ENCODE measurements at places on chromosomes 6 and 20.
A peak's percentile ranks its signal among the peaks of the same experiment; 100 is the strongest.

DNA sequence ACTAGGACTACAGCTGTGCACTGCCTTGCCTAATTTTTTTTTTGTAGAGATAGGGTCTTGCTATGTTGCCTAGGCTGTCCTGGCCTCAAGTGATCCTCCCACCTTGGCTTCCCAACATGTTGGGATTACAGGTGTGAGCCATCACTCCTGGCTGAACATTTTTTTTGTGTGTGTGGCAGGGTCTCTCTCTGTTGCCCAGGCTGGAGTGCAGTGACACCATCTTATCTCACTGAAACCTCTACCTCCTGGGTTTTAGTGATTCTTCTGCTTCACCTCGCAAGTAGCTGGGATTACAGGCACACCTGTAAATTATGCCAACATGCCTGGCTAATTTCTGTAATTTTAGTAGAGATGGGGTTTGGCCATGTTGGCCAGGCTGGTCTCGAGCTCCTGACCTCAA lies 25.3 kb downstream of the PANK2 start:
- no peak for DNase-seq

GRCh38 chr6:72620871-72621290 lies 983 bp upstream of the KCNQ5 start:
- no peak for DNase-seq

DNA sequence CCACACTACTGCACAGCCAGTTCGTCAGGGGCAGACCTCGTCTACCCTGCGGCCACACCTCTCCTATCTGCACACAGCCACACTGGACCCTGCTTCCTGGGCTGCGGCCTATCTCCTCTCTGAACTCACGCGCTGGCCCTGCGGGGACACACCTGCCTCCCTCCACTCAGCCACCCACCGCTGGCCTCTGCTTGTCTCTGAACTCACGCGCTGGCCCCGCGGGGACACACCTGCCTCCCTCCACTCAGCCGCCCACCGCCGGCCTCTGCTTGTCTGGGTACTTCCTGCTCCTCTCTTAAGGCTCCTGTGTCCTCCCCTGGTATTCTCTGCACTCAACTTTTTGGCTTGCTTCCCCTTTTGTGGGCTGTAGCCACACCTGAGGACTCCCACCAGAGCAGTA lies 52.3 kb downstream of the HUS1B start:
- DNase-seq = no peak

GRCh38 chr6:108637963-108638362 lies 77.2 kb downstream of the FOXO3 start:
- no peak for DNase-seq

- DNase-seq = no peak
Measured at GRCh38 chr6:139126255-139126654, 8.6 kb upstream of the HECA start.

- DNase-seq = no peak
Measured at GRCh38 chr6:16494793-16495192, 256.4 kb downstream of the GMPR start.

GRCh38 chr6:33768644-33769120 lies 20.2 kb downstream of the LEMD2 start:
- peak; percentile 35 for DNase-seq

- DNase-seq = no peak
Measured at GRCh38 chr6:36912586-36912985, 26.8 kb downstream of the C6orf89 start.

- DNase-seq = no peak
Measured at GRCh38 chr6:103101267-103101666, 1707.8 kb downstream of the GRIK2 start.

- no peak for DNase-seq
Measured at GRCh38 chr6:56690519-56691285, 48.0 kb upstream of the DST start.

GRCh38 chr6:140985679-140986275 lies 1146.9 kb upstream of the GJE1 start:
- DNase-seq = no peak

GRCh38 chr6:143346004-143346403 lies 104.5 kb downstream of the ADAT2 start:
- no peak for DNase-seq

- no peak for DNase-seq
Measured at GRCh38 chr6:121187833-121188200, 146.5 kb downstream of the TBC1D32 start.

DNA sequence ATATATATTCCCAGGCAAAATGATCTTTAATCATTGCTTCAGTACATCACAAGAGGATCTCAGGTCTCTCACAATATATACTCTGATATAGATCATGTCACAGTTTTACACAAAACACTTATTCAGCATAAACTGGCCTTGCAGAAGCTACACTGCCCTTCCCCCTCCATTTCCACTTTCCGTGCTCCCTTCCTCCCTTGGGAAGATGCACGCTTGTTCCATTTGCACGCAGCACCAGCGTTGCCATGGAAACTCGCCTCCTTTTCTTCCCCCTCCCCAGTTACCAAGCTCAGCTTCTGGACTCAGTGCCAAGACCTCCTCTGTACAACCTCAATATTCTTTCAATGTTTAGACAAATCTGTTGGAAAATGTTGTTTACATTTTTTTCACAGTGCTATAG lies 154.6 kb downstream of the RFPL4B start:
- DNase-seq = peak; percentile 25

DNA sequence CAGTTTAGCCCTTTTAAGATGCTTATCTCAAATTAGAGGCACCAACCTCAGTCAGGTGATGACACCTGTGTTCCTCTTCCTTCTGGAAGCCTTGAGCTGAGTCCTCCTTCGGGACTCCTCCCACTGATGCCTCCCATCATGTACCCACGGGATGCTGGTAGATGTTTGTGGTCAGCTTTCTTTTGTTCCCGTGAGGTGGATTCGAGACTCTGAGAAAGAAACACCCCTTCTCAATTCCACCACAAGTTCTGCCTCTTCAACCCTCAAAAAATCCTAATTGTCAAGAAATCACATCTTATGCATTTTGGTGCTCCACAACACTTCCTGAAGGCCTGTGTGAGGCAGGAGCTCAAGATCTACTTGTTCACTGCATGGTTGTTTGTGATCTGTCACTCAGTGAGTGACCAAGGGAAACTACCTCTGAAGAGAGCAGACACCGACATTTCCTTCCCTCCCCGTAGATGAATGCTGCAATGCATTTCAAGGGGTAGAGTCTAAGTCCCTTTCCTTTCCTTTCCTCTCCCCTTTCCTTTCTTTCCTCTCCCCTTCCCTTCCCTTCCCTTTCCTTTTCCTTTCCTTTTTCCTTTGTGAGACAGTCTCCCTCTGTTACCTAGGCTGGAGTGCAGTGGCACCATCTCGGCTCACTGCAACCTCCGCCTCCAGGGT lies 50.5 kb downstream of the PCNA start:
- DNase-seq = no peak

- no peak for DNase-seq
Measured at GRCh38 chr20:50673466-50674137, 17.7 kb downstream of the RIPOR3 start.

DNA sequence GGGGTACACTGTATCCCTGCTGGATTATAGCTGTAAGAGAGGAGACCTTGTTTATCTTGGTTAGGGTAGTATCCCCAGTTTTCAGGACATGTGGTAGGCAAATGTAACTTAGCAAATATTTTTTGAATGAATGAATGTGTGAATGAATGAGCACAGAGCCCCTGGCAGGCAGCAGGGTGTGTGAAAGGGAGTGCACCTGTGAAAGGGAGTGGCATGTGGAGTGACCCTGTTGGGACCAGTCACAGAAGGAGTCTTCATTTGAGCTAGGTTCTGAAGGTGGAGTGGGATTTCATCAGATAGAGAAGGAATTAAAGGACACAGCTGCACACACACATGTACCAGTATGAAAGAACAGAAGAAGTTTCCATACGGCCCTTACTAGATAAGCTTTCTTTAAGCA lies 4.9 kb downstream of the SMAP1 start:
- DNase-seq = no peak

DNA sequence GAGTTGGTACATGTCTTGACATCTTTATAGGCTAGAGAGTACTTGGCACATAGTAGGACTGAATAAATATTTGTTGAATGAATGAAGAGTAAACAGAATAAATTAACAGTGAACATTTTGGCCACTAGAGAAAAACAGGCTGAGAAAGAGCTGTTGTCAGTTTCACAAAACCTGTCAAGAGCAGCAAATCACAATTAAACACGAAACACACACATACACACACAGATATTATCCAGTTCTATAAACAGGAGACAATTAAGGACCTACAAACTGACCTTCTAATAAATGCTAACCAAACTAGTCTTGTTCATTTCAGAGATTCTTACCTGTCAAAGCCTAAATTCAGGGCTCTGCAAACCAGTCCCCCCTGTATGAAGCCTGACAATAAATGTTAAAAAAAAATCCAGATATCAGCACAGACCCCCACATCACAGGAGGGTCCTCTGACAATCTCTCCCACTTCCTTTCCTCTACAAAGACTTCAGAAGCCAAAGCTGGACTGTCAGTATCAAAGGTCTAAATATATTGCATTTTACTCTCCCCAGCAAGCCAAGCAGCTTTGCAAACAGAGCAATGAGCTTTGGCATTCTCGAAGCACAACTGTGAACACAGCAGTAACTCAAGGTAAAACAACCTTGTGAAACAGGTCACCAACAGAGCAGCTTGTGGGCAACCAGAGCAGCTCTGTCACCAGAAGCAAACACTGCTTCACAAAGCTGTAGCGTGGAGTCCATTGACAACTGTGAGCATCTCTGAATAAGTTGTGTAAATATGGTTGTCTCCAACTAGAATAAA lies 229.9 kb downstream of the TBXT start:
- DNase-seq = no peak

DNA sequence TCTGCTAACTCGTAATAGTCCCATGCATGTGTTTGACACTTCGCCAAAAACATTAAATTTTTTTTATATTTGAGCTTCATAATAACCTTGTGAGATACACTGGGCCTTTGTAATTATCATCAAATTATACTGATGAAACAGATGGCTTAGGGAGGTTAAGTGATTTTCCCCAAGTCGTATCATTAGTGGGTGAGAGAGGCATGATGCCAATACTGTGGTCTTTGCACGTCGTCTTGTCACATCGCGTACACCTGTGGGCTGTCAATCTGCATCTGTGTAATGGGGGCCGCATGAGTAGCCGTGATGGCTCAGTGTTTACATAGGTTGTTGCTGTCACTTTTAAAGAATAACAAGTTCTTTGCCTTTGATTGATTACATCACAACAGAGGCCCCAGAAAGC lies 1.7 kb downstream of the PRL start:
- no peak for DNase-seq

DNA sequence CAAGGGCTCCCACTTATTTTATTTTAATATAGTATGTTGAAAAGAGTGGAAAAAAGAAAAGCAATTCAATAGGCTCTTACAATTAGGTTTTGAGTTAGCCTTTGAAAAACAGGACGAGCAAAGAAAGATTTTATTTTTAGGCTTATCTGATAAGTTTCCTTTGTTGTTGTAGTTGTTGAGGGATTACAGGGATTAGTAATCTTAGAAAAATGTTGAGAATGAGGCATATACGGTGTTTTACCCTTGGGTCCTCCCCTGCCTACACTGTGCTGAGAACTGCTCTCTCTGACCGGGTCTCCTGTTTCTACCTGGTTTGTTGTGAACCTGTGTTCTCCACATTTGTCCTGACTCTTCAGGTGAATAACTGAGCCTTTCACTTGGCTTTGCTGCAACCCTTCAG lies 16.7 kb downstream of the TRAPPC3L start:
- DNase-seq = no peak

- DNase-seq = no peak
Measured at GRCh38 chr6:158474961-158475343, 84.9 kb upstream of the TMEM181 start.

- no peak for DNase-seq
Measured at GRCh38 chr6:40350747-40351217, 236.4 kb downstream of the LRFN2 start.

Data from DMS 273 treated with DMSO at 0.1 percent for 48 hours (cell line).